Activated gamma-delta T cell treated with Interleukin-2 at 50 U/mL for 16 hours (primary cell): ENCODE measurements at places on chromosomes 2 and 18.

DNA sequence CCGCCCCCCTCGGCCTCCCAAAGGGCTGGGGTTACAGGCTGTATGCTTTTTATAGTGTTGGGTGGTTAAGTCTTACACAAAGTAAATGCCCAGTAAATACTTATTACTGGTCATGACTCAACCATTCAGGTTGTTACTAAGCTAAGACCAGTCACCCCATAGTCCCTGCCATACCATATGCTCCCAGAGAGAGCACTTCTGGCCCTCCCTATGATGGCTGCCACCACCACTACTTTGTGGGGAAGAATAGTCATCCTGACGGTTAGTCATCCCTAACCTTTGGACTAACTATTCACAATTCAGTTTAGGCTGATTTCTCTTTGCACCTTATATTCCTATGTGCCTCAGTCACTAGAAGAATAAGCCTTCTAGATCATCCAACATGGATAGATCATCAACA is 42.0 kb upstream of the MSH2 start:
- DNase-seq: no peak

DNA sequence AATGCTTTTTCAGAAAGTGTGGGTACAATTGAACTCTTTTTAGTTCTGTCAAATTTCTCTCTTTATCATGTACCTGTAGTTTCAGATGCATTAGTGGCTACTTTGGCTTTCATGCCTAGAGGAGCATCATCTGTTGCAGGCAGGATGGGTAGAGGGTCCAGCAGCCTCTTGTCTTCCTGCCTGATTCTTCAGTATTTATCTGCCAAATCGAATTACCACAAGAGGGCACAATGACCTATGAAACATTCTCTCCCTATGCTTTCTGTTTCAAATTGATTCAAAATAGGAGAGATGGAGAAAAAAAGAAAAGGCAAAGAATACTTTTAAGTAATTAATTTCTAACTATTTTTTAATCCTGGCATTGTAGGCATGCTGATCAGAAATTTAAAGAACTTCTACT is 477.2 kb downstream of the TRIB2 start:
- no peak for DNase-seq

DNA sequence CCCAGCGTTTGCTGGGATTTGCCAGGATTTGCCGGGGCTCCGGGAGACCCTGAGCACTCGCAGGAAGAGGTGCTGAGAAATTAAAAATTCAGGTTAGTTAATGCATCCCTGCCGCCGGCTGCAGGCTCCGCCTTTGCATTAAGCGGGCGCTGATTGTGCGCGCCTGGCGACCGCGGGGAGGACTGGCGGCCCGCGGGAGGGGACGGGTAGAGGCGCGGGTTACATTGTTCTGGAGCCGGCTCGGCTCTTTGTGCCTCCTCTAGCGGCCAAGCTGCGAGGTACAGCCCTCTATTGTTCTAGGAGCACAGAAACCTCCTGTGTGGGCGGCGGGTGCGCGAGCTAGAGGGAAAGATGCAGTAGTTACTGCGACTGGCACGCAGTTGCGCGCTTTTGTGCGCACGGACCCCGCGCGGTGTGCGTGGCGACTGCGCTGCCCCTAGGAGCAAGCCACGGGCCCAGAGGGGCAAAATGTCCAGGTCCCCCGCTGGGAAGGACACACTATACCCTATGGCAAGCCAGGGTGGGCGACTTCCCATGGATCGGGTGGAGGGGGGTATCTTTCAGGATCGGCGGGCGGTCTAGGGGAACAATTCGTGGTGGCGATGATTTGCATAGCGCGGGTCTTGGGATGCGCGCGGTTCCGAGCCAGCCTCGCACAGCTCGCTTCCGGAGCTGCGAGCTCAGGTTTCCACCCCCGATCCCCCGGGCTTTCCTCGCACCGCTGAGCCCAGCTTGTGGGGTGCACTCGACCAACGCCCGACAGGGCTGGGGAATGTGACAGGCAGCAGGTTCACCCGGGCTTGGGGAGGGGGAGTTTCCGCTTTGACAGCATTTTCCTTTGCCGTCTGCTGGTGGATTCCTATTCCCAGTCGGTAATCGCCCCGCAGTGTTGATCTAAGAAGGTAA is 2.8 kb downstream of the ONECUT2 start:
- no peak for DNase-seq

DNA sequence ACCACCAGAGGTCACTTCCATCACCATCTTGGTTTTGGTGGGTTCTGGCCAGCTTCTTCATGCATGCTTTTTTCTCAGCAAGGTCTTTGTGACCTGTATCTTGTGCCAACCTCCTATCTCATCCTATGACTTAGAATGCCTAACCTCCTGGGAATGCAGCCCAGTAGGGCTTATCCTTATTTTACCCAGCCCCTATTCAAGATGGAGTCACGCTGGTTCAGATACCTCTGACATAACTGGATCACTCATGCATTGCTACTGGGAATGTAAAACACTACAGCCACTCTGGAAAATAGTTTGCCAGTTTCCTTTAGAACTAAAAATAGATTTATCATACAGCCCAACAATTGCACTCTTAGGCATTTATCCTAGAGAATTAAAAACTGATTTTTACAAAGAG is 219.2 kb downstream of the IRS1 start:
- no peak for DNase-seq

GRCh38 chr2:210399440-210400041 is 77.0 kb downstream of the LANCL1 start:
- no peak for DNase-seq

- DNase-seq: no peak
These were observed 133.6 kb downstream of the PHLPP1 start for GRCh38 chr18:62848946-62849345.

- no peak for DNase-seq
These were observed 18.0 kb downstream of the COLEC11 start for GRCh38 chr2:3612639-3613523.

DNA sequence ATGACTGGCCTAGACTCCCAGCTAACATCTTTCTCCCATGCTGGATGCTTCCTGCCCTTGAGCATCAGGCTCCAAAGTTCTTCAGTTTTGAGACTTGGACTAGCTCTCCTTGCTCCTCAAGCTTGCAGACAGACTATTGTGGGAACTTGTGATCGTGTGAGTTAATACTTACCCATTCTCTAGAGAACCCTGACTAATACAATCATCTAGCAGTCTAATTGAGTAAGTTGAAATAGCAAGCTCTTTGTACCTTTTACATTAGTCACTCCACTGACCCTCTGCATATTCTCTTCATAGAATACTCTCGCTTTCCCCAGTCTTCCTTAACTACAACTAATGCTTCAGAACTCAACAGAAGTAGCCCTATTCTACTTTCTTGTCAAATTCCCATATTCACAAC is 434.6 kb upstream of the NXPH2 start:
- DNase-seq: no peak

GRCh38 chr2:120699292-120699691 is 36.4 kb upstream of the GLI2 start:
- DNase-seq: no peak

GRCh38 chr2:168525020-168525419 is 68.9 kb downstream of the CERS6 start:
- no peak for DNase-seq

DNA sequence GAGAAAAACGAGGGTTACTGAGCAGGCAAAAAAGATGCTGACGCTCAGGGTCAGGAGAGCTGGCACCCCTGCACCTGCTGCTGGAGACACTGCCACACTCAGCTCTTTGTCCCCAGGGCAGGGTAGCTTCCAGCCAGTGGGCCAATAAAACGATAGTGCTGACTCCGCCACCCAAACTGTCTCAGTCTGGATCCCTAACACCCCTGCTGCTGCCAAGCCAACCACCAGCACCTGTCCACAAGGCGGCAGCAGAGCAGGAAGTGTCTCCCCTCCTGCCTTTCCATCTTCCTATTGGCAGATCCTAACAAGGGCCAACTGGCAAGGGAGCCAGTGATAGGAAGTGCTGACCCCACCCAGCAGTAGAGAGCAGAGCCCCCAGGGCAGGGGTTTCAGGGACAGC is 531.5 kb upstream of the SALL3 start:
- DNase-seq: no peak

- no peak for DNase-seq
These were observed 60.4 kb upstream of the TWIST2 start for GRCh38 chr2:238787501-238787900.

DNA sequence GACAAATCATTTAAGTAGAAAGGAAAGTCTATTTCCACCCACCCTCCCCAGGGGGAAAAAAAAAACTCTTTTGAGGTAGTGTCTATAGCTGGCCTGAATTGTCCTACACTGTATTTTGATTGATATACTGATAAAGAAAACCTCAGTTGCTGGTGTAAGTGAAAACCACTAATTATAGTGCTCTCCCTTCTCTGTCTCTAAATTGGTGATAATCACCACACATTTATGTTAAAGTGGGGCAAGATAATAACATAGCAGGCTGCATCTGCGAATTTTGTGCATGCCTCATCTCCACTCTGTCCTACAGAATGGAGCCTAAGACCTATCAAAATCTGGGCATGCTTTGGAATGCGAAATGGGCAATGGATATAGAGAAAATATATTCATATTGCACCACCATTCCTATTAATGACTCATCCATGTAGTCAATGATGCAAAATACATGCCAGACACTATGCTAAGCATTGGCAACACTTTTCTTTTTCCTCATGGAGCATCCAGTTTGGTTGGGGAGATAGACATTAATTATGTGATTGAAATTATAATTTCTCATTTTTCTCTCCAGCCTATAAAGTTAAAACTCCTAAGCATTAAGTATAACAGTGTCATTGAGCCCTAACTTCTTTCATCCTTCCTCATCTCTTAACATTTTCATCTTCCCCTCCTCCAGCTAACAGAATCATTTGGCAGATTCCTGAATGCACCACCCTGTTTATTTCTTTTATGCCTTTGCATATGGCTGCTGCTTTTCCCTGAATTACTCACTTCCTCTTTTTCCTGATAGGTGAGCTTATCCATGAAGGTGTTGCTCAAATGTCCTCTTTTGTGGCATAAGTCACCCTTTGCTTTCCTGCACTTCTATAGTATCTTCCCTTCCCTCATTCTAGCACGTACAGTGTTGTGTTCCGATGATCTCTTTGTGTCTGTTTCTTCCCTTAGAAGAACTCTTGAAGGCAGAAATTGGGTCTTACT is 58.2 kb downstream of the SLC9A2 start:
- no peak for DNase-seq

DNA sequence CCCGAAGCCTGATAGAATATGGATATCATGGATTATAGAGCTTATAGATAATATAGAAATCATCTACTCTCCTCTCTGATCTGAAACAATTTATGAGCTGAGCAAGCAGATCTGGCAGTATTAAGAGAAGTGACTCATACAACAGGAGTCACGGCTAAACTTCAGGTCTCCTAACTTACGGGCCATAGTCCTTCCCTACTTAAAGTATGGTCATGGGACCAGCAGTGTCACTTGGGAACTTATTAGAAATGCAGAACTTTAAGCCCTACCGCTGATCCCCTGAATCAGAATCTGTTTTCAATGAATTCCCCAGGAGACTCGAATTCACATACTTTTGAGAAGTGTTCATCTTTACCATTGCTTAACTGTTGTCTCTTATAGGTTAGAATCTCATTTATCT is 195.7 kb upstream of the FANCL start:
- no peak for DNase-seq

- no peak for DNase-seq
These were observed 29.0 kb upstream of the LAPTM4A start for GRCh38 chr2:20080428-20080827.

- DNase-seq: no peak
These were observed 11.8 kb downstream of the ALS2 start for GRCh38 chr2:201768918-201769317.

GRCh38 chr2:157840568-157841156 is 35.5 kb downstream of the ACVR1 start:
- no peak for DNase-seq

DNA sequence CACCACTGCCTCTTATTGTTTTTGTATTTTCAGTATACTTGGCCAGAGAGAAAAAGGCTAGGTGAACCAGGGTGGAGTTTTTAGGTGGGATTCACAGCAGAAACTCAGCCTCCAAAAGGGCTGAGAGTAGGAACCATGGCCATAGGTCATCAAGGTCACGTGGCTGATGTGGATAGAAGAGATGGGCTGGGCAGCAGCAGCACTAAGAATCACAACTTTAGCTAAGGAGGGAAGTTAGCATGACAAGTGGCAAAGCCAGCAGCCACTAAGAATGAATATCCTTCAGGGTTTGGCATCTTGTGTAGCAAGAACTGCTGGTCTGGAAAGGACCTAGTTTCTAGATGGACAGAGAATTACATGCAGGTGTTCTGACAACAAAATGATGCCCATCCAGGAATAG is 43.2 kb upstream of the SKA1 start:
- no peak for DNase-seq

DNA sequence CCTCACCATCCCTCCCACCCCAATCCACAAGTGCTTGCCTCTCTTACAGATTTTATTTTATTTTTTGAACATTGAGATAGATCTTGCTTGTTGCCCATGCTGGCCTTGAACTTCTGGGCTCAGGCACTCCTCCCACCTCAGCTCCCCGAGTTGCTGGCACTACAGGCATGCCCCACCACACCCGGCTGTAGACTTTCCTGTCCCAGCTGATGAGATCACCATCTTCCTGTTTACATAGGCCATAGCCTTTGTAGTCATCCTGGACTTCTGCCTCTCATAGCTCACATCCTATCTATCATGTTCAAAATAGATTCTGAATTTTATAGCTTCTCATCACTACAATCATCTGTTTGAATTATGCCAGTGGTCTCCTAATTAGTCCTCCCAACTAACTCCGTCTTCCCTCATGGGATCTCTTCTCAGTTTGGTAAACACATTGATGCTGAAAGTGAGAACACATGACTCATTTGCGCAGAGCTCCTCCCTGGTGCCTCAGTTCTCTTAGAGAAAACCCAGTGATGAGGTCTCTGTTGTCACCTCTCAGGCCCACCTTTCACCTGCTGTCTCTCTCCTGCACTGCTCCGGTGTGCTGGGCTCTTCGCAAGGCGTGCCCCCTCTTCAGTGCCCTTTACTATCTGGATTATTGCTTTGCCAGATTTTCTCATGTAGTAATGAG is 243.0 kb downstream of the ZNF407 start:
- no peak for DNase-seq

DNA sequence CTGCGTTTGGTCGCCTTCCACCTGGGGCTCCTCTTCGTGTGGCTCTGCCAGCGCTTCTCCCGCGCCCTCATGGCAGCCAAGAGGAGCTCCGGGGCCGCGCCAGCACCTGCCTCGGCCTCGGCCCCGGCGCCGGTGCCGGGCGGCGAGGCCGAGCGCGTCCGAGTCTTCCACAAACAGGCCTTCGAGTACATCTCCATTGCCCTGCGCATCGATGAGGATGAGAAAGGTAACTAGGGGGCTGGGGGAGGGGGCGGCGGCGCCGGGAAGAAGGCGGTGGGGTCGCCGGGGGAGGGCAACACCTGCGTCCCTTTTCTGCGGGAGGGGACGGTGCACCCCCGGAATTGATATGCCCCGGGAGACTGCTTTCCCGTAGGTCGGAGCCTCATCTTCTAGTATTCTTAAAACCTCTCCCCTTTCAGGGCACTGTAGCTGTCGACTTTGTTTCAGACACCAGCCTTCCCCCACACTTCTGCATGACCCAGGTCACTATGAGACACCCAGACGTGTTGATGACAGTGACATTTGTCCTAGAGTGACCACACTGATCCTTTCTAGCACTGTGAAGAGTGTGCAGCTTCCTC is 755 bp downstream of the SPAST start:
- peak; percentile 4 for DNase-seq

- no peak for DNase-seq
These were observed 1.6 kb upstream of the NFE2L2 start for GRCh38 chr2:177265824-177266817.

- no peak for DNase-seq
These were observed 12.1 kb downstream of the ANKRD23 start for GRCh38 chr2:96831679-96832078.
